Right atrium auricular region (tissue), 2 donors: ENCODE measurements at places on chromosomes 7 and 10. TPM values are rescaled to one million over a fixed set of nuclear protein-coding genes. Genes with fewer than 3 reads are reported as not detected.

CCDC136 gene
- 2.6 TPM for total RNA-seq

JMJD1C gene
- 45.5 TPM for total RNA-seq

LIPK gene
- not detected for total RNA-seq

TNS3 gene
- 44.4 TPM for total RNA-seq

MAD1L1 gene
- 13.3 TPM for total RNA-seq

DNA sequence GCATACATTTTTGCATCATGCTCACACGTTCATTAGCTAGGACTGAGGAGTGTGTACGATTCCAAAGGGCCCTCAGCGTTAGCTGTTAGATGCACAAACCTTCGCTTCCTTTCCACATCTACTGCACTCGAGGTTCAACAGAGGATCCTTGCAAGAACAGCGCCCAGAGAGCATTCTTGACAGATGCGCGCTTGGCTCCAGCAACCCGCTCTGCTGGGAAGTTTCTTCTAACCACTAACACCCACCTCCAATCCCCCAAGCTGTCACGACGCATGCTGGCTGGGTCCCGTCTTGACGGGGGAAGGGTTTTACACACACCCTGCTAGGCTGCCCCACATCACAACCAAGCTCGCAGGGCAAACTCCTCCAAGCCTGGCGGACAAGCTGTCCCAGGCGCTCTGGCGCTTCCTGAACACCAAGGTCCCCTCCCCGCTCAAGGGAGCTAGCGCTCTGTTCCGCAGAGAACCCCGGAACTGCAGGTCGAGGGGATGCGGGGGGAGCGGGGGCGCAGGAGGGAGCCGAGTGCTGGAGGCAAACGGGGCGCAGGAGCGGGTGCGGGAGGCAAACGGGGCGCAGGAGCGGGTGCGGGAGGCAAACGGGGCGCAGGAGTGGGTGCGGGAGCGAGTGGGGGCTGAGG, 653 bp upstream of the ADRB1 start:
- no peaks in the 10 kb centered on the region for H3K27me3 ChIP-seq
- no peaks in the 10 kb centered on the region for H3K36me3 ChIP-seq
- H3K27ac ChIP-seq = peak overlapping the region; percentile 93

DNA sequence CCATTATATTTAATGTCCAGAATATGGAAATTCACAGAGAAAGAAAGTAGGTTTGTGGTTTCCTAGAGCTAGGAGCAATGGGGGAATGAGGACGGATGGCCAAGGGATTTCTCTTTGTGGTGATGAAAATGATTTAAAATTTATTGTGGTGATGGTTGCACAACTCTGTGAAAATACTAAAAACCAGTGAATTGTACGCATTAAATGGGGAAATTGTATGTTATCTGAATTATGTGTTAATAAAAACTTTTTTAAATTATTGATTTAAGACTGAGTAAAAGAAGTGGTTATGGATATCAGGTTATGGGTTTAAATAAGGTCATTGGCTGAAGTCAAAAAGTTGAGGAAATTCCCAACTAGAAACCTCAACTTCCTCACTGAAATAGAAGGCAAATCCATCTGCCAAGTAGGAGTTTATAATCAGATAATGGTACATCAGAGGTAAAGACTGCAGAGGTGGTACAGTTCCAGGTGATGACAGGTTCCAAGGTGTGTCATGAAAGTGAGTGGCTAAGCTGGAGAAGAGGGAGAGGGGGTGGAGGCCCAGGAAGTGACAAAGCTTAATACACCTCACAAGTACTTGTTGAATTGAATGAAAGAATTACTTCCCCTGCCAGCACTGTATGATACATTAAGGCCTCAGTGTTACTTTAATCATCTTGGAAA, 68.9 kb upstream of the CCDC71L start:
- DNase-seq = no peak
- no peaks in the 10 kb centered on the region for H3K4me1 ChIP-seq
- no peaks in the 10 kb centered on the region for H3K36me3 ChIP-seq
- H3K27me3 ChIP-seq = no peaks in the 10 kb centered on the region
- H3K4me3 ChIP-seq = no peak overlapping the region

DNA sequence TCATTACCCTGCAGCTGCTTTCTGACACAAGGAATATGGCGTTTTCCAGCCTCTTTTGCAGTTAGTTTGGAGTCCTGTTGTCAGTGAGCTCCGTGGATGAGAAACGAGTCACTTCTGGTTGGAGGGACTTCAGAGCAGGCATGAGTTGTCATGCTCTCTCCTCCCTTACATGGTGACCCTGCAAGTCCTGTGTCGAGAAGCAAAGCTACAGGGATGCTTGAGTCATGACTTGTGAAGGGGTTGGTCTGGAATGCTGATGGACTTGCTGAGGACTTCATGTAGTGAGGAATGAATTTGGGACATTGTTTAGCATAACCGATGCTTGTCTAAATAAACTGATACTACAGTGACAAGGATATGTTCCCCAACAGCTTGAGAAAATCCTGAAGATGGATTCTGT, 108.8 kb downstream of the ADCYAP1R1 start:
- no peak overlapping the region for H3K4me3 ChIP-seq
- H3K4me1 ChIP-seq = no peaks in the 10 kb centered on the region
- no peak overlapping the region for H3K27ac ChIP-seq
- H3K36me3 ChIP-seq = no peaks in the 10 kb centered on the region
- H3K27me3 ChIP-seq = no peaks in the 10 kb centered on the region

DNA sequence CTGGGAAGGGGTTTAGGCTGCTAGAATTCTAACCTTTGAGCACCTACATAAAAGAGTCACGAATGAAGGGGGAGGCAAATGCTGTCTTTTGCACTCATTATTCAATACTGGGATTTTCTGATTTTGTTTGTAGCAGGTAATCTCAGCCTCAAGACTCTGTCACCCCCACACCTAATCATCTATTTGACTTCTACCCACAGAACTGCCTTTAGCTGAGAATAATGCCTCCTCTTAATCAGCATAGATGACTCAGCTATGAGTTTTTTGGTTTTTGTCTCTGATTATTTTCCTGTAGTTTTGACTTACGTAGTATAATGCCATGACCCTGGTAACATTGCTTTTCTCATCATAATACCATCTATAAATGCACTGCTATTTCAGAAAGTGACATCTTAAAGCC, 42.7 kb upstream of the CACNB2 start:
- no peaks in the 10 kb centered on the region for H3K36me3 ChIP-seq
- H3K4me3 ChIP-seq = no peak overlapping the region
- DNase-seq = no peak
- no peaks in the 10 kb centered on the region for H3K4me1 ChIP-seq
- no peak overlapping the region for H3K27ac ChIP-seq
- H3K27me3 ChIP-seq = no peaks in the 10 kb centered on the region

DNA sequence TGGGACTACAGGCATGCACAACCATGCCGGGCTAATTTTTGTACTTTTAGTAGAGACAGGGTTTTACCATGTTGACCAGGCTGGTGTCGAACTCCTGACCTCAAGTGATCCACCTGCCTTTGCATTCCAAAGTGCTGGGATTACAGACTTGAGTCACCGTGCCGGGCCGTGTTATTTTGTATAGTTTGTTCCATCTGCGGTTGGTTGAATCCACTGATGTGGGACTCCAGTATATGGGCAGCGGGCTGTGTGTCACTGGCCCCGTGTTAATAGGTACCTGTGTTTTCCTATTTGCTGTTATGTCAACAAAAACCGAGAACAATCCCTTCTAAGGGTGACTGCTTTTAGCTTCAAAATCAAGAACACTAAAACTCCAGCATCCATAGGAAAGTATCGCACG, 297.6 kb upstream of the PITRM1 start:
- DNase-seq = no peak
- H3K27ac ChIP-seq = peak overlapping the region; percentile 88
- H3K4me1 ChIP-seq = no peaks in the 10 kb centered on the region
- H3K27me3 ChIP-seq = no peaks in the 10 kb centered on the region
- no peak overlapping the region for H3K4me3 ChIP-seq

DNA sequence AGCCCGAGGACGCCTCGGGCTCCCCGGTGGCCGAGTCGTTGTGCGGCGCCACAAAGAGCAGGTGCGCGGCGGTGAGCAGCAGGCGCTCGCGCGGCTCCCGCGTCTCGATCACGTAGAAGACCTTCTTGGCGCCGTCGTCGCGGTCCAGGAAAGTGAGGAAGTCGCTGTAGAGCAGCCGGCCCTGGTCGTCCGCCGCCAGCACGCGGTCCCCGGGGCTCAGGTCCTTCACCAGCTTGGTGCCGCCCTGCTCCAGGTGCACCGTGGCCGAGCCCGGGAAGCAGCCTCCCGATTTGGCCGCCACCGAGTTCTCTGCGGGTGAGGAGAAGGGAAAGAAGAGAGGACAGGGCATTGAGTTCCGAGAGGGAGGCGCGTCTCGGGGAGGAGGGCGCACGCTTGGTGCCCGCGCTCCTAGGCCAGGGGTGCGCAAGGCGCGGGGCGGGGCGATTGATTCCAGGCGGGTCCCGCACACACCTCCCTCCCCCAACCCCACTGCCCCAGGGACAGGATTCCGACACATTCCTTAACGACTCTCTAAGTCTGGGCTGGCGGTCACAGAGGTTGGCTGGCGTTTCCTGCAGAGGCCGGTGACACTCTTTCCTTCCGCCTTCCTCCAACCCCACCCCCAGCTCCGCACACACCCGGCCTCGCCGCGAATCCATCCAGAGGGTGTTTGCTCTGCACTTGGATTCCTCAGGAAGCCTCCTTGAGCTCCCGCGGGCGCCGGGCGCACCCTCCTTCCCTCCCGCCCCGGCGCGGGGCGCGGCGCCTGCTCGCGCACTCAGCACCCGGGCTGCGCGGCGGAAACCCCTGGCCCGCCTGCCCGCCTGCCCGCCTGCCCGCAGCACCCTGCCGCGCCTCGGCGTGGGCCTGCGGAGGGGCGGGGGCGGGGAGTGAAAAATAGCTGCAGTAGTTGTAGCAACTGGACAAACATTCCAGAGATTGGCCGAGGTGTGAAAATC, 8.6 kb downstream of the SHH start:
- H3K27me3 ChIP-seq = peaks cover 16% of the 10 kb centered on the region
- DNase-seq = no peak
- H3K36me3 ChIP-seq = no peaks in the 10 kb centered on the region
- no peak overlapping the region for H3K27ac ChIP-seq
- H3K4me1 ChIP-seq = no peaks in the 10 kb centered on the region

DNA sequence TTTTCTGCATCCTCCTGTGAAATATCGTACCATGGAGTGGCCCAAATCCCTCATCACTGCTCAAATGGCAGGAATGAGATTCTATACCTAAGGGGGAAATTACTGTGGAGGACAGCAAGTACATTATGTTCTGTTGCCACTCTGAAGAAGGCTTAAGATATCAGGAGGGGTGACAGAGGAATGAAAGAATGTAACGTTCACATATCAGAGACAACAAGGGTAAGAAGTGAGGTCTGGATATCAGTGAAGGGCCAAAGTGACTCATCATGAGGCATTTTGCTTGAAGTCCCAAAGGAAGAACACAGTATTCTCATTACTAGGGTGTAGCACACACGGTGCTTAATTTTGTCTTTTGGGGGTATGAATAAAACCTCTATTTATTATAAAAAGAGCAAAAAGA, 71.5 kb upstream of the SLC13A1 start:
- no peak overlapping the region for H3K27ac ChIP-seq
- no peak for DNase-seq
- H3K36me3 ChIP-seq = no peaks in the 10 kb centered on the region
- H3K27me3 ChIP-seq = no peaks in the 10 kb centered on the region
- H3K4me3 ChIP-seq = no peak overlapping the region
